ENCODE measurements at places on chromosomes 3 and 15. TPM values are rescaled to one million over a fixed set of nuclear protein-coding genes. Genes with fewer than 3 reads are reported as not detected.

Gene P2RY14
- 0.21 TPM for total RNA-seq

Gene SLC51A
- not detected for total RNA-seq

Gene AHSG
- total RNA-seq, result not detected

Gene CD276
- total RNA-seq, result 552 TPM

Gene CAV3
- not detected for total RNA-seq

Gene DOCK3
- total RNA-seq, result 1.3 TPM

Gene FILIP1L
- 19.1 TPM for total RNA-seq

Gene ZNF860
- 1.1 TPM for total RNA-seq

Gene GRIP2
- total RNA-seq, result 6.6 TPM

Gene AADAC
- not detected for total RNA-seq

Gene NPAP1
- 0.18 TPM for total RNA-seq

Gene TM4SF18
- 57.4 TPM for total RNA-seq

Gene AVEN
- total RNA-seq, result 14.8 TPM

Gene WDR49
- 1.8 TPM for total RNA-seq

Gene BCL2A1
- total RNA-seq, result 2.1 TPM

Gene FBXL2
- 11.5 TPM for total RNA-seq

Gene POLR2H
- 56.1 TPM for total RNA-seq

Gene CRABP1
- total RNA-seq, result 3.3 TPM

Gene FBXW12
- not detected for total RNA-seq

Gene PIGB
- 12.7 TPM for total RNA-seq

Gene LNP1
- 0.67 TPM for total RNA-seq

Gene OR5K1
- total RNA-seq, result not detected

Gene RASL12
- 0.69 TPM for total RNA-seq

Gene HRH1
- 0.90 TPM for total RNA-seq

Gene PTH1R
- 6.2 TPM for total RNA-seq

Gene SMAD3
- total RNA-seq, result 8.2 TPM

Gene PLA2G4E
- total RNA-seq, result not detected

Gene XCR1
- not detected for total RNA-seq

Gene PIGZ
- 3.5 TPM for total RNA-seq

Gene NGRN
- 69.0 TPM for total RNA-seq

Gene ACP3
- total RNA-seq, result 0.44 TPM

Gene TMEM158
- total RNA-seq, result 7.3 TPM

Measured in endothelial cell (in vitro differentiated cells).